ENCODE measurements at places on chromosomes 5 and 9.

DNA sequence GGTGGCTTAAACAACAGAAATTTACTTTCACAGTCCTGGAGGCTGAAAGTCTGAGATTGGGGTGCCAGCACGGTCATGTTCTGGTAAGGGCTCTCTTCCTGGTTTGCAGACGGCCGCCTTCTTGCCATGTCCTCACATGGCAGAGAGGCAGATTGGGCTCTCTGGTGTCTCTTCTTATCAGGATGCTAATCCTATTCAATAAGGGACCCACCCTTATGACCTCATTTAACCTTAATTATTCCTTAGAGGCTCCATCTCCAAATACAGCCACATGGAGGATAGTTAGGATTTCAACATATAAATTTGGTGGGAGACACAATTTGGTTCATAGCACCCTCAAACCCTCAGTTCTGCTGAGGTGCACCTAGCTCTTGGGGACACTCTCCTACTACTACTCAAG lies 180.4 kb downstream of the DAB2IP start:
- no peak for DNase-seq

DNA sequence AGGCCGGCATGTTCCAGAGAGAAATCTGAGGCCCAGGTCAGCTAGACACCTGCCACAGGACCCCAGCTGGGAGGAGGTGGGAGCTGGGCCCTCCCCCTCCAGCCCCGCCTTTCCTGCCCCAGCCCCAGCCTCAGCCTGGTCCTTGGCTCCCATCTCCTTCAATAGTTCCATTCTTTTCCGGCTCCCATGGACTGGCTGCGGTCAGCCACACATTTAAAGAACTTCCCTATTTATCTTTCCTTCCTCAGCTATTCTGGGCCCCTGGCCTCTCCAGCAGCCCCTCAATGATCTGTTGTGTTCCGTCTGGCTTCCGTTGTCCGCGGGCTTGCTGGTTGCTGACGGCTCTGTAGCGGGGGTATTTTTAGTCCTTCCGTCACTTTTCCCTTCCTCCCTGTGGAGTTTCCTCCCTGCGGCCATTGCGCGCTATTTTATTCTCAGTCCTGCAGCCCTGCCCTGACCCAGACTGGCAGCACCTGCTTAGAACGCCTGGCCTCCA lies 73.8 kb downstream of the AMBP start:
- no peak for DNase-seq

GRCh38 chr5:140324617-140325241 lies 21.7 kb downstream of the HBEGF start:
- DNase-seq: peak; percentile 62

GRCh38 chr5:139185589-139185988 lies 12.6 kb downstream of the SIL1 start:
- no peak for DNase-seq

GRCh38 chr5:140240987-140241706 lies 61.8 kb downstream of the PFDN1 start:
- peak; percentile 94 for DNase-seq

GRCh38 chr5:123364441-123365155 lies 58.6 kb downstream of the CEP120 start:
- DNase-seq: no peak

- peak; percentile 75 for DNase-seq
Measured at GRCh38 chr9:76658510-76659231, 105.6 kb upstream of the PCA3 start.

- DNase-seq: no peak
Measured at GRCh38 chr5:8940934-8941333, 604.9 kb downstream of the SEMA5A start.

All from osteoblast (primary cell).